ENCODE measurements at places on chromosomes 1 and 21. TPM values are rescaled to one million over a fixed set of nuclear protein-coding genes. Genes with fewer than 3 reads are reported as not detected.

DNA sequence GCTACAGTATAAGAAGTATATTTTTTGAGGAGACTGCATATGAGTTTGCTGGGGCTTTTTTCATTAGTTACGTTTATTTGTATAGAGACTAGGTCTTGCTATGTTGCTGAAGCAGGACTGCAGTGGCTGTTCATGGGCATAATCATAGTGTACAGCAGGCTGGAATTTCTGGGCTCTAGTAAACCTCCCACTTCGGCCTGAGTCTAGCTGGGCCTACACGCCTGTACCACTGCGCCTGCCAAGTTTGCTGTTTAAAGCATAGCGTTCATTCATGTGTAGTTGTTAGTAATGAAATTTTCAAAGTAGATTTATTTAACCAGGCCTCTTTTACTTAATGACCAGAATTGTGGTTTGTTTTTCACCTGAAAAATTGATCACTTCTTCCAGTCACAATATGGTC lies 33.8 kb downstream of the HS2ST1 start:
- H3K27me3 ChIP-seq: no peaks in the 10 kb centered on the region
- no peaks in the 10 kb centered on the region for H3K4me1 ChIP-seq
- H3K27ac ChIP-seq: no peak overlapping the region
- DNase-seq: no peak

GRCh38 chr1:89723863-89724262 lies 90.9 kb downstream of the LRRC8C start:
- no peak for DNase-seq
- H3K4me3 ChIP-seq: no peak overlapping the region
- no peaks in the 10 kb centered on the region for H3K27me3 ChIP-seq
- peaks cover 3% of the 10 kb centered on the region for H3K4me1 ChIP-seq
- H3K27ac ChIP-seq: no peak overlapping the region

GRCh38 chr1:52357397-52357796 lies 8.6 kb downstream of the CC2D1B start:
- H3K4me1 ChIP-seq: no peaks in the 10 kb centered on the region
- H3K36me3 ChIP-seq: peaks cover 100% of the 10 kb centered on the region
- H3K27ac ChIP-seq: no peak overlapping the region
- no peaks in the 10 kb centered on the region for H3K27me3 ChIP-seq

Gene ERICH3
- not detected for total RNA-seq

- no peaks in the 10 kb centered on the region for H3K4me1 ChIP-seq
- DNase-seq: peak; percentile 51
- no peak overlapping the region for H3K27ac ChIP-seq
- H3K27me3 ChIP-seq: no peaks in the 10 kb centered on the region
- H3K4me3 ChIP-seq: no peak overlapping the region
- no peaks in the 10 kb centered on the region for H3K36me3 ChIP-seq
Observed at GRCh38 chr1:246012341-246012740, 494.7 kb downstream of the SMYD3 start.

DNA sequence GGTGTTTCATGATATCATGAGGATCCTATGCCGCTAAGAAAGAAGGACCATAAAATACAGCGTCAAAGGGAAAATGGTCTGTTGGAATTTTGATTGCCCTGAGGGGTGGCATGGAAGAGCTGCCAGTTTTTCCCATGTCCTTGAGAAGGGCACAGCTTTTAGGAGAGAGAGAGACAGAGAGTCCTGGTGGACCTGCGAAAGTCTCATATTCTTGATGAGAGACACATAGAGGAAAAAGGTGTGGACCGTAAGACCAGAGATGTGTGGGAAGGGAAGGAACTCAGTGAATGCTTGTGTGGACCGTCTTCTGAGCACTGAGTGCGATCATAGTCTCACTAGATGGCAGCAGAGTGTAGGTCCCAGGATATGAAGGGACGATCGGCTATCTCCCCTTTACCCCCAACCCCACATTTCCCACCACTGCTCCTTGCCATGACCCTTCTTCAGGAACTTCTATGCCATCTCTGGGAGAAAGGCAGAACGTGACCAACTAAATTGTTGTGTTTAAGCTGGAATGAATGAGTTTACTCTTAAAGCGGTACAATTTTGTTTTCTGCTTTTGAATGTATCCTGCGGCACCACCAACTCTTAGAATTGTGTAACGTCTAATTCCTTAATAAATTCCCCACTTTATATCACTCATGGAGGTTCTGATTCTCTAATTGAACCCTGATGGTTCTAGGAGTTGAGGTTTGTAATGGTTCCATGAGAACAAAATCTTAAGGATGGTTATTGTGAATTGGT lies 117.7 kb downstream of the CTH start:
- H3K27ac ChIP-seq: no peak overlapping the region
- H3K4me3 ChIP-seq: no peak overlapping the region
- no peaks in the 10 kb centered on the region for H3K4me1 ChIP-seq
- H3K27me3 ChIP-seq: no peaks in the 10 kb centered on the region

DNA sequence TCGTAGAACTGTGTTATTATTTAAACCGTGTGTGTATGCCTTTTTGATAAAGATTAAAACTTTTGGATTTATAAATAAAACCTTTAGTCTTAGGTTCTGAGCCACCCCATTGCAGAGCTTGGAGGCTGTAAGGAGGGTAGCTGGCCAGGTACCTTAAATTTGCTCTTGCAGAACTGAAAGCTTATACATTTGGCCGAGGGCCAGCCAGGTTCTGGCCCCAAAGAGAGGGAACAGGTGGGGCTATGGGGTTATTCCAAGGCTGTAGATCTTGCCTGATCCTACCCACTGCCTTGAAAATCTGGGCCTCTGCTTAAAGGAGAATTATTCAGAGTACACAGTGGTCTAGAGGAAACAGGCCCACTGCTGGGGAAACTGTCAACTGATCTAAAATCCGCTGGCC lies 59.6 kb downstream of the CAMK2N1 start:
- H3K4me3 ChIP-seq: no peak overlapping the region
- peaks cover 19% of the 10 kb centered on the region for H3K27me3 ChIP-seq
- H3K27ac ChIP-seq: no peak overlapping the region
- no peak for DNase-seq

DNA sequence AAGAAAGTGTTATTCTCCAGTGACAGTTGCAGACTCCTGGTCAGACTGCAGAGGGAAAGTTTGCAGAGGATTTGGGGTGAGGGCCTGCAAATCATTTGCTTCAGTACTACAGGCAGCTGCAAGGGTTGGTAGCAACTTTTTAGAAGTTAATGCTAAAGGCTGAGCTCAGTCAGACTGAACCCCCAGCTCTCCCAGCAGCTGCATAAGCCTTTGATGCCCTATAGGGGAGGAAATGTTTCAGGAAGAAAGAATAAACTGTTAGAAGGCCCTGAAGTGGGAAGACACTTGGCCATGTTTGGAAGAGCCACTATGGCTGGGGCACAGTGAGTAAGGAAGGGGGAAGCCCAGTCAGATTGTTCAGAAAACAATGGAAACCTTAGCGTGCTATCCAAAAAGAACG lies 383.6 kb downstream of the TTLL7 start:
- no peak overlapping the region for H3K4me3 ChIP-seq
- DNase-seq: no peak
- H3K27me3 ChIP-seq: no peaks in the 10 kb centered on the region
- H3K27ac ChIP-seq: no peak overlapping the region
- no peaks in the 10 kb centered on the region for H3K36me3 ChIP-seq
- no peaks in the 10 kb centered on the region for H3K4me1 ChIP-seq

DNA sequence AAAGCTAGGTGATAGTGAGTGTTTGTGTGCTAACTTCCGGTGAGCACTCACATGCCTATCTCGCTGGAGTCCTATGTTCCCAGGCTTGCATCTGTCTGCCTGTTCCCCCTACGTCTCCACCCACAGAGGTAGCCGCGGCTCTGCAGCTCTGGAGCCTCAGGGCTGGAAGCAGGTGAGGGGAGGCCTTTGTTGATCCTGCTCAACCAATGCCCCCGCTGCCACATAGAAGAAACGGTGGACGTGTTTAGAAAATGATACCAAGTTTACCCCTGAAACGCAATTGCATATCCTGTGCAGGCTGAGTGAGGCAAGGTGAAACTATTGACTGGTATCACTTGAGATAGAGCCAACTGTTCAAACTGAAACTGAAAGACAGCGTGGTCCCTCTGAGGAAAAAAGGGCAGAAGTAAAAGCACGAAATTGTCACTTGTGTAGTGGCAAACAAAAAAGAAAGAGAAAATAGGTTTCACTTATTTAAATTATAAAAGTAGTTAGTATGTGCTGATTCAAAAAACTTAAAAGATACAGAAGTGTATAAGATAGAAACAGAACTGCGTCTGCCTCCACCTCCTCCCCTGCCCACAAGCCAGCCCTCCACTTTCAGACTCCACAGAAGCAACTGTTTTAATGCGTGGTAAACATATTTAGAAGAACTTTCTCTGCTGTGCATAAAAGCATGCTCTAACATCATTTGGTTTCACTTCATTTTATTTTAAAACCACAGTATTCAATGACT lies 38.6 kb upstream of the ETS2 start:
- no peak overlapping the region for H3K4me3 ChIP-seq
- no peak for DNase-seq
- H3K4me1 ChIP-seq: no peaks in the 10 kb centered on the region
- no peaks in the 10 kb centered on the region for H3K27me3 ChIP-seq

DNA sequence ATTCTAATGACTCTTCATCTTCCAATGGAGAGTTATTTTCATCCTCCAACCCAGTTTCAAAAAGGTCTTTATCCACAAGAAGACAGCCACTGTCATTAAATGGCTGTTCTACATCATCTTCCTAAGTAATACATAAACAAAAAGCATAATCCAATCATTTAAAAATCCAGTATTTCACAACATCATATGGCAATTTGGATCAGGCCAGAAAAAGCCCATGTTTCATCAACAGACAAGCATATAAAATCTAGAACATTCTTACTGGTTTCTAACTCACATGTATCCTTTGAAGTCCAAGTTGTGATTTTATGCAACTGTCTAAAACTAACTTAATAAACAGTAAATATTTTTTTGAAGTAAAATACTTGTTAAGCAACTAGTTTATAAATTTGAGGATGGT lies 6.6 kb downstream of the CLSPN start:
- no peaks in the 10 kb centered on the region for H3K27me3 ChIP-seq
- no peak overlapping the region for H3K27ac ChIP-seq
- DNase-seq: no peak
- H3K36me3 ChIP-seq: peaks cover 77% of the 10 kb centered on the region
- H3K4me1 ChIP-seq: no peaks in the 10 kb centered on the region

DNA sequence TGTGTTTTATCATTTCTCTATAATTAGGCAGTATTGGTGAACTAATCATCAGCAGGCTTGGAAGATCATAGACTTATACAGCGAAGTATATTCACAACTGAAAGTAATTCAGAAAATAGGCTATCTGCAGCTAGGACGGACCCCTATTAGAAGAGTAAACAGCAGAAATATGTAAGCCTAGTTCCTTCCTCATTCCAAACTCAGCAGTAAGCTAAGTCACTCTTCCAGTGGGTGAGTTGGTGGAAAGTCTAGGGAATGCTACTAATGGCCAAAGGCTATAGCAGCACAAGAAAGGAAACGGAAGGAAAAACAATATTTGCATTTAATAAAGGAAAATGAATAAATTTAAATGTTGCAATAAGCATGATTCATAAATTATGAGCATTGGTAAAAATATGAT lies 918.1 kb upstream of the TMPRSS15 start:
- H3K4me1 ChIP-seq: no peaks in the 10 kb centered on the region
- no peaks in the 10 kb centered on the region for H3K27me3 ChIP-seq
- no peak for DNase-seq
- no peaks in the 10 kb centered on the region for H3K36me3 ChIP-seq
- no peak overlapping the region for H3K27ac ChIP-seq

Data from endodermal cell (in vitro differentiated cells).